ENCODE measurements at places on chromosomes 3 and 15. TPM values are rescaled to one million over a fixed set of nuclear protein-coding genes. Genes with fewer than 3 reads are reported as not detected.

The GALNT15 gene
- total RNA-seq = 0.18 TPM

DNA sequence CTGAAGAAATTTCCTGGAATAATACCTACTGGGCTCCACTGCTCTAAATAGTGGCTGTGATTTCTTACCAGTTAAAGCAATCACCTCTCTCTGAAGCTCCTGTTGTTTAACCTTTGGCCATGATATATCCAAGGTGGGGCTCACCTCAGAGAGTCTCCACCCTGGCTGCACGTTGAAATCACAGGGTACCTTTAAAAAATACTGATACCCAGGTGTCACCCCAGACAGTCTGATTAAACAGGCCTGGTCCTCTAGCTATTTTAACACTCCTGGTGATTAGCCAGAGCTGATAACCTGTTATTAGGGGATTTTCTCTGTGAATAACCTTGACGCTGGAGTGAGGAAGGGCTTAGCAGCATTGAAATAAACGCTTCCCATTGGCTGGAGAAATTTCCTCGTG, 22.3 kb upstream of the ZBTB38 start:
- no peak overlapping the region for H3K4me3 ChIP-seq
- H3K27ac ChIP-seq = peak overlapping the region; percentile 45
- H3K27me3 ChIP-seq = no peaks in the 10 kb centered on the region
- H3K4me1 ChIP-seq = peaks cover 11% of the 10 kb centered on the region

- peaks cover 18% of the 10 kb centered on the region for H3K4me1 ChIP-seq
- no peaks in the 10 kb centered on the region for H3K27me3 ChIP-seq
- no peaks in the 10 kb centered on the region for H3K36me3 ChIP-seq
- peak; percentile 69 for DNase-seq
Observed at GRCh38 chr15:51318382-51319150, 19.8 kb downstream of the CYP19A1 start.

DNA sequence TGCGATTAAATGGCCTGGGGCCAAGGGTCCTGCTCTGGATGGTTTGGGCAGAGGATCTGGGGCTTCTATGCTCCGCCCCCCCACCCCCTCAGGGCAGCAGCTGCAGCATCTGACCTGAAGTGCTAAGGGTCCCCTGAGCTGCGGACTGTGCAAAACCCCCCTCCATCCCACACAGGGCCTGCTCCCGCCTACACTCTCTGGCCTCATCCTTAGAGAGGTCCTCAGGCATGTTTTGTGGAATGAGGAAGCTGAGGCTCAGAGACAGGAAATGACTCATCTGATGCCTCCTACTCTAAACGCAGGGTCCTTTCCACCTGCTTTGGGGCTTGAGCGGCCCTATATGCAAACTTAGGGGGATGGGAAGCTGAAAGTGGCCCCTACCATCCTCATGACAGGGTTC, 59.5 kb upstream of the CTSH start:
- no peak overlapping the region for H3K4me3 ChIP-seq
- peaks cover 10% of the 10 kb centered on the region for H3K4me1 ChIP-seq
- H3K27ac ChIP-seq = no peak overlapping the region
- no peaks in the 10 kb centered on the region for H3K27me3 ChIP-seq
- no peaks in the 10 kb centered on the region for H3K36me3 ChIP-seq

GRCh38 chr3:76724706-76725105, 315.2 kb upstream of the ROBO2 start:
- H3K4me3 ChIP-seq = no peak overlapping the region
- DNase-seq = no peak
- H3K27me3 ChIP-seq = no peaks in the 10 kb centered on the region
- H3K36me3 ChIP-seq = no peaks in the 10 kb centered on the region
- H3K4me1 ChIP-seq = no peaks in the 10 kb centered on the region

DNA sequence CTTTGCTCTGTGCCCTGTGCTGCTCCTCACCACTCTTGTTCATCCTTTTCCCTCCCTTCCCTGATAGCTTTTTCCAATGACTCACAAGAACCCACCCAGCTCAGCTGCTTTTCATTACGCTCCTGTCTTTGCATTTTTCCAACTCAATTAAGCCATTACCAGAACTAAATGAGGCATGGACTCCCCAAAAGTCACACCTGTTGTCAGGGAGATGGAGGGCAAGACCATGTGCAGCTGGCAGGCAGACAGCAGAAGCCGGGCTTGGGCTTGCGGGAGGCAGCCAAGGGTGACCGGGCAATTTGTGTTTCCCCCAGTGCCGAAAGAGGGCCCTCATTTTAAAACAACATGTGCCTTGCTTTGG, 64.3 kb downstream of the CASR start:
- H3K4me1 ChIP-seq = no peaks in the 10 kb centered on the region
- no peaks in the 10 kb centered on the region for H3K36me3 ChIP-seq
- DNase-seq = no peak

The KLHL40 gene
- 0.39 TPM for total RNA-seq

GRCh38 chr15:73981761-73982221, 10.3 kb downstream of the STOML1 start:
- no peak for DNase-seq
- no peaks in the 10 kb centered on the region for H3K36me3 ChIP-seq
- no peak overlapping the region for H3K27ac ChIP-seq
- no peak overlapping the region for H3K4me3 ChIP-seq
- H3K4me1 ChIP-seq = peaks cover 9% of the 10 kb centered on the region

The KLHL25 gene
- 16.7 TPM for total RNA-seq

The GP5 gene
- total RNA-seq = 0.83 TPM

The HEXA gene
- total RNA-seq = 49.5 TPM

DNA sequence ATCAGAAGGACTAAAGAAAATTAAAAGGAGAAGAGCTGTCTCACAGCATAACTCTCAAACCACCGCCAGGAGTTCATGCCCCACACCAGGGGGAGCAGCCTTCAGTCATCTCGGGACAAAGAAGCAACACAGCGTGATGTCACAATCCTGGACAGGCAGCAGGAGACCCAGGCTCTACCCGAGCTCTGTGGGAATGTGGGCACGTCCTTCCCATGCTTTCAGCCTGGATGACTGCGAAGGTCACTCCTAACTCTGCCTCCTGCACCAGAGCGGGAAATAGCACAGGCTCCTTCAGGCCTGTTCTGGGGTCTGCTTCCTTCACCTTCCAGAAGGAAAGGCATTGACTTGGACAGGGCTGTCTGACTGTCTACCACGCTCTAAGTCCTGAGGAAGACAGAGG, 31.3 kb downstream of the NOX5 start:
- no peaks in the 10 kb centered on the region for H3K27me3 ChIP-seq
- no peak overlapping the region for H3K4me3 ChIP-seq
- H3K36me3 ChIP-seq = no peaks in the 10 kb centered on the region
- no peak overlapping the region for H3K27ac ChIP-seq
- peak; percentile 74 for DNase-seq
- no peaks in the 10 kb centered on the region for H3K4me1 ChIP-seq

The PSTPIP1 gene
- not detected for total RNA-seq

GRCh38 chr3:191882289-191882688, 421.3 kb downstream of the PYDC2 start:
- H3K27me3 ChIP-seq = no peaks in the 10 kb centered on the region
- H3K4me1 ChIP-seq = peaks cover 10% of the 10 kb centered on the region
- H3K27ac ChIP-seq = peak overlapping the region; percentile 49
- no peak overlapping the region for H3K4me3 ChIP-seq
- no peaks in the 10 kb centered on the region for H3K36me3 ChIP-seq

GRCh38 chr3:142837526-142837925, 51.4 kb downstream of the PCOLCE2 start:
- no peak overlapping the region for H3K4me3 ChIP-seq
- no peaks in the 10 kb centered on the region for H3K4me1 ChIP-seq
- DNase-seq = no peak

GRCh38 chr3:23051240-23052140, 151.6 kb upstream of the UBE2E2 start:
- H3K4me3 ChIP-seq = no peak overlapping the region
- no peaks in the 10 kb centered on the region for H3K36me3 ChIP-seq
- H3K27ac ChIP-seq = no peak overlapping the region
- no peak for DNase-seq

The SH2D7 gene
- total RNA-seq = not detected

The SKOR1 gene
- total RNA-seq = 1.1 TPM

DNA sequence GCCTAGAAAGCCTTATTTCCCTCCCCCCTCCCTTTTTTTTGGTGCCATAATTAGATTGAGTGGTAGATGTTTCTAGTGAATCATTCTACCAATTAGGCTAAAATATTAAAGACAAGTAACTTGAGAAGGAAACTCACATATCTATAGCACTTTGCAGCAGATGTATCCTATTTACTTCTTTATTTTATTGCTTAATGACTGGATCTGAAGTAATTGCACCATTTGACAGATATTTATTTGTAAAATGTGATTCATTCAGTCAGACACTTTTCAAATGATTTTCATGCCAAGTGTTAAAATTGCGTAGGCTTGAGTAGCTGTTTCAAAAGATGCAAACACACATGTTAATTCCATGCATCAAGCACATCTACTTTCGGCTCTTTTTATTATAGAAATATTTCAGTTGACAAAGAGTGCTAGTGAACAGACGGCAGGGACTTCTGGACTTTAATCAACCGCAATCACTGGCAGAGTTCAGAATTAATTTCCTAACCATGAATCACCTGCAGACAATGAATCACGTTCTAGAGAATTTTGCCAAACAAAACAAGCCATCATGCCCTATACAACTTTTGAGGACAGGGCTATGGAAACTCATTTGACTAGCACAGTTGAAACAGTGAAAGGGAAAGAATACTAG, 636.8 kb downstream of the MECOM start:
- H3K4me1 ChIP-seq = no peaks in the 10 kb centered on the region
- DNase-seq = peak; percentile 93
- no peaks in the 10 kb centered on the region for H3K36me3 ChIP-seq
- H3K27ac ChIP-seq = no peak overlapping the region

DNA sequence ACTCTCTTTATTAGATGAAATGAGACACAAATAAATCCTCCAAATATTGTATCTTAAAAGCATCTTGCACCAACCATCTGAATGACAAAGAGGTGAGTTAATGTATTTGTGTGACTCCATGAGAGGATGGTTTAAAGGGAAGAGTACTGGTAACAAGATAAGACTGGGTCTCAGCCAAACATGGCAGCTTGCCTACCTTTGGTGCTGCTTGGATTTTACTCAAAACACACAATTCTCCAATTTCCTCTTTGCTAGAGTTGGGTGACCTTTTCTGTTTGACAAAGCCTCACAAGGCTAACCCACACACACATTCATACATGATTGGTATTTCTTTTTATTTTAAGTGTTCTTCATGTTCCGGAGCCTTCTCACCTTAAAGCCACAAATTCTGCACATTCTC, 506.4 kb downstream of the FGF12 start:
- no peak overlapping the region for H3K4me3 ChIP-seq
- H3K27me3 ChIP-seq = no peaks in the 10 kb centered on the region
- peaks cover 19% of the 10 kb centered on the region for H3K4me1 ChIP-seq
- DNase-seq = no peak
- H3K36me3 ChIP-seq = no peaks in the 10 kb centered on the region

GRCh38 chr15:99651023-99651807, 82.0 kb downstream of the LYSMD4 start:
- no peak overlapping the region for H3K4me3 ChIP-seq
- no peaks in the 10 kb centered on the region for H3K27me3 ChIP-seq
- DNase-seq = no peak
- H3K27ac ChIP-seq = peak overlapping the region; percentile 66

GRCh38 chr3:195032106-195032759, 238.7 kb downstream of the XXYLT1 start:
- H3K4me3 ChIP-seq = no peak overlapping the region
- no peaks in the 10 kb centered on the region for H3K36me3 ChIP-seq
- no peaks in the 10 kb centered on the region for H3K27me3 ChIP-seq
- H3K27ac ChIP-seq = no peak overlapping the region
- peaks cover 15% of the 10 kb centered on the region for H3K4me1 ChIP-seq

DNA sequence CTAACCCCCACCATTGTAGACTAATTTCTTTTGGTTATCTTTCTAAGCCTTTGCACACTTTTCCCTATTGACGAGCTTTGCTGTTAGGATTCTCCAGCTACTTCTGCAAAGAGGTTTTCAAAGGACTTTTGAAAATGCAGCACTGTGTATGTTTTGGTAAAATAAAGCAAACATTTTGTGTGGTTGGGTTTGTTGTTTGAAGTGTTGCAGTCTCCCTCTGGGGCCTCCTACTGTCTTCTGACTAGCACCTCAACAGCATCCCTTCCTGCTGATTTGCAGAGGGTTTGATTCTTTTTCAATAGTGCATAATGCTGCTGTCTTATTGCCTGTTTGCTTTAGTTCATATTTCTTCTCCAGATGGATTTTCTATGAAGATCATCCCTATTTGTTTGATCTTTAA, 775.1 kb upstream of the CFAP20DC start:
- no peaks in the 10 kb centered on the region for H3K36me3 ChIP-seq
- DNase-seq = no peak
- H3K27ac ChIP-seq = no peak overlapping the region
- H3K27me3 ChIP-seq = no peaks in the 10 kb centered on the region

- H3K4me3 ChIP-seq = no peak overlapping the region
- no peak overlapping the region for H3K27ac ChIP-seq
- no peak for DNase-seq
Observed at GRCh38 chr3:42306499-42306898, 40.5 kb upstream of the CCK start.

The PLA1A gene
- total RNA-seq = 0.07 TPM

The PLCB2 gene
- 16.9 TPM for total RNA-seq

GRCh38 chr15:40368719-40369473, 10.9 kb downstream of the DISP2 start:
- H3K4me1 ChIP-seq = no peaks in the 10 kb centered on the region
- no peak overlapping the region for H3K4me3 ChIP-seq
- no peak overlapping the region for H3K27ac ChIP-seq
- H3K27me3 ChIP-seq = peaks cover 8% of the 10 kb centered on the region
- no peak for DNase-seq
- H3K36me3 ChIP-seq = no peaks in the 10 kb centered on the region

Measured in cardiac muscle cell (in vitro differentiated cells and primary cell).